ENCODE measurements at places on chromosomes 7 and 10.

- peak; percentile 82 for DNase-seq
Measured at GRCh38 chr10:46539596-46540411, 16.7 kb downstream of the GPRIN2 start.

- DNase-seq: no peak
Measured at GRCh38 chr7:116797612-116798011, 64.8 kb upstream of the CAPZA2 start.

GRCh38 chr7:105600720-105601550, 19.6 kb upstream of the EFCAB10 start:
- no peak for DNase-seq

- no peak for DNase-seq
Measured at GRCh38 chr7:36708767-36709166, 15.5 kb downstream of the AOAH start.

- DNase-seq: no peak
Measured at GRCh38 chr7:18590241-18590640, 94.7 kb downstream of the HDAC9 start.

DNA sequence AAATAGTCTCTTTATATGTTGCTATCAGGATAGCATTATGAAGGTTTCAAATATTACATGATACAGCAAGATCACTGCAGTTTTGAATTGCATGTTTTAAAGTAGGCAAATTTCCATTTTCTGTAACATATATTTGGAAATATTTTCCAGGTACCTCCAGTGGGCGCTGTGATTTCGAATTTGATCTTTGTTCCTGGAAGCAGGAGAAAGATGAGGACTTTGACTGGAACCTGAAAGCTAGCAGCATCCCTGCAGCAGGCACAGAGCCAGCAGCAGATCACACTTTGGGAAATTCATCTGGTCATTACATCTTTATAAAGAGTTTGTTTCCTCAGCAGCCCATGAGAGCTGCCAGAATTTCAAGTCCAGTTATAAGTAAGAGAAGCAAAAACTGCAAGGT, 299.0 kb downstream of the MALRD1 start:
- peak; percentile 9 for DNase-seq

DNA sequence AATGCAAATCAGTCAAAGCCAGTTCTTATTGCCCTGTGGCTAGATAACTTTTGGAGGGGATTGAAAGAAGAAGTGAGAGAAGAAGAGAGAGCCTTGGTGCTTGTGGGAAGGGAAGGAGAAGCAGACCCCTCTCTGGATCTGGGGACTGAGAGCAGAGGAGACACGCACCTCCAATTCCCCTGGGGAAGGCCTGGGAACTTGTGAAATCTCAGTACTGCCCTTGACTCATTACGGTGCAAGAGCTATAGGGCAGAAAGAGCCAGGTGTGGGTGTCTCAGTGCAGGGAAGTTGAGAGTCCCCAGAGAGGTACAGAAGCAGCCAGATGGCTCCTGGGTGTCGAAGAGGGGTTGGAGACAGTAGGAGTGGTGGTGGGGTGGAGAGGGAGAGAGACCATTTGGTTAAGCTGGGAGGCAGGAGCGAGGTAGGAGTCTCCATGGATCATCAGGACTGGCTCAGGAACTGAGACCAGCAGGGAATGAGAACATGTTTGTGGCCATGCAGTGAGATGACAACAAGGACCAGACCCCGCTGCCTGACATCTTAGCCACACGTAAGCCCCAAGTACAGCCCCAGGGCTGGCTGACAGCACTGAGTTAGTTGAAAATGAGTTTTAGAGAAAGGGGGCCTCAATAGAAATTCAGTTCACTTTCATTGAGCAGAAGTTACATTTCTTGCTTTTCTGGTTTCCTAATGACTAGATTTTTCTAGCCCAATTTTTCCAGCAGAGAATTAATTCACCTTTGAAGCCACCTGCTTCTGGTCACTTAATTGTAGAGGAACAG, 238.2 kb downstream of the BUB3 start:
- no peak for DNase-seq

DNA sequence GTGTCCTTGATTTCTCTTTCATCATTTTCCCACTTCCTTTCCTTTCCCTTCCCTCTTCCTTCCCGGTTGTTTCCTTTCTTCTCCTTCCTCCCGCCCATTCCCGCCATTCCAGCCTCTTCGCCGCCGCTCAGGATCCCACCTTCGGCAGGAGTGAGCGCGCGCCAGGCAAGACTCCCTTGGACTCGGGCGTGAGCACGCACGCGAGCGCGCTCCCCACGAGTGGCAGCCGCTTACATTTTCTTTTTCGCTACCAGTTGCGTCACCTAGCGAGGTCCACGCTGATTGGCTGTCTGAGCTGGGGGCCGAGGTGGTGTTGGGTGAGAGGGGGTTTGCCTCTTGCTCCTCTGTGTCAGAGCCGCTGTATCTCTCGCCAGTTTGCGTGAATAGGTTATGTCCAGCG, 11.8 kb downstream of the ZAN start:
- peak; percentile 78 for DNase-seq

GRCh38 chr7:122487131-122487530, 182.6 kb upstream of the FEZF1 start:
- DNase-seq: peak; percentile 39

DNA sequence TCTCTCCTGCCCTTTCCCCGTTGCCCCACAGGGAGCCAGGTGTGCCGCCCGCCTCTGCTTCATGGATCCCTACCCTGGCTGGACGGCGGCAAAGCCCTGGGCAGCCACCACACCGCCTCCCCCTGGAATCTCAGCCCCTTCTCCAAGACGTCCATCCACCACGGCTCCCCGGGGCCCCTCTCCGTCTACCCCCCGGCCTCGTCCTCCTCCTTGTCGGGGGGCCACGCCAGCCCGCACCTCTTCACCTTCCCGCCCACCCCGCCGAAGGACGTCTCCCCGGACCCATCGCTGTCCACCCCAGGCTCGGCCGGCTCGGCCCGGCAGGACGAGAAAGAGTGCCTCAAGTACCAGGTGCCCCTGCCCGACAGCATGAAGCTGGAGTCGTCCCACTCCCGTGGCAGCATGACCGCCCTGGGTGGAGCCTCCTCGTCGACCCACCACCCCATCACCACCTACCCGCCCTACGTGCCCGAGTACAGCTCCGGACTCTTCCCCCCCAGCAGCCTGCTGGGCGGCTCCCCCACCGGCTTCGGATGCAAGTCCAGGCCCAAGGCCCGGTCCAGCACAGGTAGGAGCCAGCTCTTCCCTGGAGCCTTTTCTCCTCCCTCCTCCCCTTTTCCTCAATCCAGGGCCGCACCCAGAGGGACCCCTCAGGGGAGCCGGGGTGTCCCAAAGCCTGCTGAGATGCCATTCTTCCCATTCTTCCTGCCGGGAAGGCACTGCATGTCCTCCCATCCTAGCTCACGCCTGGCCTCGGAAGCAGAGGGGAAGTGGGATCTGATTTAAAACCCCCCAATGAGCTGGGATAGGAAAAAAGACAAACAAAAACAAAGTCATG, 4.0 kb downstream of the GATA3 start:
- no peak for DNase-seq

DNA sequence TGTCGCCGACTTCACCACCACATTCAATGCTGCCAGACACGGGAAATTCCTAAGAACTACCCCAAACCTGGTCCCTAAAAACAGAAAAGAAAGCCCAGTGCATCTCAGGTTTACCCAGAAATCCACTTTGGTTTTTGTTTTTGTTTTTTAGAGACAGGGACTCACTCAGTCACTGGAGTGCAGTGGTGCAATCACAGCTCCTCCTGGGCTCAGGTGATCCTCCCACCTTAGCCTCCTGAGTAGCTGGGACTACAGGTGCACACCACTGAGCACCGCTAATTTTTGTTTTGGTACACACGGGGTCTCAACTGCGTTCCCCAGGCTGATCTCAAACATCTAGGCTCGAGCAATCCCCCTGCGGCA, 22.8 kb downstream of the MAD1L1 start:
- DNase-seq: no peak

- peak; percentile 70 for DNase-seq
Measured at GRCh38 chr7:11706666-11707605, 125.1 kb downstream of the THSD7A start.

DNA sequence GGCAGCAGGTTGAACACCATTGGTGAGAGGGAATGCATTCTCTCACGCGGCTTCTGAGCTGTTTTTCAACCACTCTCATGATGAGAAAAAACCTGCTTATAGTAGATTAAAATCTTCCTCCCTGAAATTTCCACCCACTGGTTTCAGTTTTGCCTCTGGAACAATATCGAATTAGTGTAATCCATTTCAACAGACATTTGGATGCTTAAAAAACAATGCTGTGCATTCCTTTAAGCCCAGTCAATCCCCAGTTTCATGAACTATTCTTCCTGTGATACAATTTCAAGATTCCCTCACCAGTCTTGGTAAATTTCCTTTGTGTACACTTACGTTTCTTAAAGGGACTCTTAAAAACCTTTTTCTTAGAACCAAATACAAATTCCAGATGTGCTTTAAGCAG, 89.6 kb downstream of the ITIH5 start:
- no peak for DNase-seq

GRCh38 chr10:25661632-25662031, 272.4 kb upstream of the MYO3A start:
- DNase-seq: no peak

- DNase-seq: no peak
Measured at GRCh38 chr7:25303281-25304181, 75.2 kb upstream of the NPVF start.

- DNase-seq: no peak
Measured at GRCh38 chr7:143399151-143399550, 9.5 kb downstream of the EPHA1 start.

- no peak for DNase-seq
Measured at GRCh38 chr7:50362712-50363282, 58.3 kb downstream of the IKZF1 start.

DNA sequence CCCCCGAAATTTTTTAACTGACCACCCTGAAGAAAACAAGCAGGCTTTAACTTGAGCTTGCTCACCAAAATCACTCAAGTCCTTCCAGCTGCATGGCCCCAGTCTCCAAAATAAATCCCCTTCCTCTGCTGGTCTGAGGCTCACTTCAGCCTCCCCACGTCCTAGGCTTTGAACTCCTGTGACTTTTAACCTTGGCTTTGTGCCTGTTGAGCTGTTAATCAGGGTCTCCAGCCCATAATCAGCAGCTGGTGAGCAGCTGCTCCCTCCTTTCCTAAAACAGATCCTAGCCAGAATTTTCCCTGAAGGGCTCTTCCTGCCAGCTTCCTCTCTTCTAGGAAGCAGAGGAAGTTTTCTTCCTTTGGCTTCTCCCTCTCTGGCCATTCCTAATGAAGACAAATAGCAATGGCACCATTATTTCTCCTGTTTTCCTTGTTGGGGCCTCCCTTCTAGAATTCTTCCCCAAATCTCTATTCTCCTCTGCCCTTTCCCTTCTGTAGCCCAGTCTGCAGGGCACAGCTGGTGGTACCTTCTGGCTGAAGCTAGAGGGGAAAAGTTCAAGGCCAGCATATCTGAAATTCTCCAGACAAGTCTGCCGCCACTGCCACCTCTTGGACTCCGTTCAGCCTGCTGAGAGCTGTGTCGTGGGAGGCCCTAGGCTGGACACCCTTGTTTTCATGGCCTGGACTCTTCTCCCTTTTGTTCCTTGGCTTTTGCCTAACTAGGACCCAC, 152.1 kb downstream of the NOC3L start:
- DNase-seq: no peak

DNA sequence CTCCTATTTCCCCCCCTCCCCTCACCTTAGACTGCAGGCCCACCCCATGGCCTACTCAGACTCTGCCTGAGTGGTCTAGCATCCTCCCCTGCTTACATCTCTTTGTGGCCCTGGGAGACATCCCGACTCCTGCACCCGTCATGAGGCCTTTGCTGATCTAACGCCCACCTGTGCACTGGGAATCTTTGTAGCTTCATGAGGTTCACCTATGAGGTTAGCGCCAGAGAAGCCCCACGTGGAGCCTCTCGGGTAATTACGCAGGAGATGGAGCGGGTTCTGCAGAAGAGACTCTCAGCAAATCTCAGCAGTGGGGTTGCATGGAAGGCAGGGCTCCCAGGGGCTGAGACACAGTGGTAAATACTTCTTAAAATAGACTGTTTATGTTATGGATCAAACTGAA, 43.5 kb upstream of the HSPA12A start:
- DNase-seq: no peak

DNA sequence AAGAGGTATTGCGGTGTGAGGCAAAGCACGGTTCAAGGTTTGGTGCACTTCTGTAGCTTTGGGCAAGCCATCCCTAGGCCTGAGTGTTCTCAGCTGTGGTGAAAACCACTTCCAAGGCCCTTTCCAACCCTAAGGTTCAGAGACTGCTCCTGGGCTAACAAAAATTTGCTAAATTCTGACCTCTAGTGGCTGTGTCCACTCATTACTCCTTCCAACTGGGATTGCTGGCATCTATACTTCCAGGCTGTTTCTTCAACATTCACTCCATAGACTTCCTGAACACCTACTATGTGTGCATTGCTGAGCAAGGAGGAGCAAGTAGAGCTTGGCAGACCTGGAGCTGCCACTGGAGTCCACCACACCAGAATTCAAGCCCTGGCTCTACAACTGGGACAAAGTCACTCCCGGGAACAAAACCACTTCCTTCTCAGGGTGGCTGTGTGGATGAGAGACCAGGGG, 29.3 kb upstream of the SH3PXD2A start:
- peak; percentile 66 for DNase-seq

DNA sequence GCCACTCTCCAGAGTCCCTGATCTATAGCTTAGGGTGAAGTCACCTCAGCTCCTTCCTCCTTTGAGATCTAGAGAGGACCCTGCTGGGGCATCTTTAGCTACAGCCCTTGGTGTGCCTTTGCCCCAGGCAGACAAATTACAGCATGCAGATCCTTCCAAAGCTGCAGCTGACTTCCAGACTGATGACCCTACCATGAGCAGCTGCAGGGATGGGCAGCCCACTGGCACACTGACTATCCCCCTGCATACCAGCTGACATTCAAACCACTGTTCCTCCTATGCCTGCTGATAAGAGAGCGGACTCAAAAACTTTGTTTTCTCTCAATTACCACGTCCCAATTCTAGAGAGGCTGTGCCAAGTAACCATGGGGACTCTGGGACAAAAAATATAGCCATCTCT, 70.6 kb downstream of the COL13A1 start:
- DNase-seq: no peak

DNA sequence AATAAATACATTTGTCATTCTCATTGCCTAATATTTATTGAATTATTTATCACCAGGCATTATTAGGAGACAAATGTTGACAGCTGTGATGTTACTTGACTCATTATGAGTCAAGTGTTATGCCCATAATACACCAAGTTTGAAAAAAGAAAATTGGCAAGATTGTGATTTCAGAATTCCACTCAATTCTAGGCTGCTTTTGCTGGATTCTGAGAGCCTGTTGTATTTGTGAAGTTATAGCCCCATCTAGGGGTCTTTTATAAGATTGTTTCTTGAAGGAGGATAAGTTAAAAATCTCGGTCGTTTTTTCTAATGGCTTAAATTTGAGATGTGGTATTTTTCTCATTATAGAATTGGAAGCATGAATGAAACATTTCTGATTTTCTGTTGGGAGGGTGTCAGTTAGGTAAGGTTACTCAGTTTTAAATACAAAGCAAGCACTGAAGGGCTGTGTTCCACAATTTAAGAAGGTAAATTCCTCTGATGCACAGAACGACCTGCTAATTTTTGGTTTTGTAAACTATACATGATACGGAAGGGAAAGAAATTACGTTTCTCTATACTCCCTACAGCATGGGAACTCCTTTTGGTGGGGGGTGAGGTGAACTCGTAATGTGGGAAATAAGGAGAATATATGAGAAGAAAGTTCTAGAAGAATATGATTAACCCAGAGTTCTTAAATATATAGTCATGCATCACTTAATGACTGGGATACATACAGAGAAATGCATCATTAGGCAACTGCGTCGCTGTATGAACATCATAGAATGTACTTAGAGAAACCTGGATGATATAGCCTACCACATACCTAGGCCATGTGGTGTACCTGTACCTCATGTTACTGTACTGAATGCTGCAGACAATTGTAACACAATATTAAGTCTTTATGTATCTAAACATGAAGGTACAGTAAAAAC, 2.6 kb downstream of the STK31 start:
- peak; percentile 89 for DNase-seq

GRCh38 chr7:100475549-100475948, 3.5 kb downstream of the TSC22D4 start:
- no peak for DNase-seq
